T-cell (primary cell): ENCODE measurements at places on chromosomes 16 and 17. TPM values are rescaled to one million over a fixed set of nuclear protein-coding genes. Genes with fewer than 3 reads are reported as not detected.

The CNGB1 gene
- not detected for total RNA-seq

The STH gene
- not detected for total RNA-seq

The TBC1D3 gene
- total RNA-seq, result 8.8 TPM

GRCh38 chr17:33986566-33986965 is 268.5 kb upstream of the CCL2 start:
- DNase-seq, result no peak

DNA sequence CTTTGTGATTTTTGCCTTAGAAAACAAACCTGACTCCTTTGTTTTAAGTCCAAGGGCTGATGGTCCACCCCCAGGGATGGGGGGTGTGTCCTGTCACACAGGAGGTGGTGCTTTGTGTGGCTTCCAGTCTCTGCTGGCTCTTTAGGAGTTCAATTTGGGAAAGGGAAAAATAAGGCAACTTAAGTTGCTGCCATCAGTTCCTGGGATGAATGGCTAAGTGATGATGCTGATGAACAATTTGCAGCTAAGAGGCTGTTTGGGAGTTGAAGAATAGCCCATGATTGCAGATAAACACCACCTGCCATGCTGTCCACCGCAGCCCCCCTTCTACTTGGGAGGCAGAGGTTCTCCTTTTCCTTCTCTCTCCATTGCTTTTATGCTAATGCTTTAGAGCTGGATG is 40.2 kb downstream of the ARL4D start:
- no peak for DNase-seq
